Spleen (tissue), 13 donors: ENCODE measurements at places on chromosomes 12 and 14. TPM values are rescaled to one million over a fixed set of nuclear protein-coding genes. Genes with fewer than 3 reads are reported as not detected.

The ACSM4 gene
- not detected for total RNA-seq

The CALM1 gene
- 303 TPM for total RNA-seq

The DCAF4 gene
- total RNA-seq: 16.4 TPM

The IQSEC3 gene
- total RNA-seq: 1.2 TPM

DNA sequence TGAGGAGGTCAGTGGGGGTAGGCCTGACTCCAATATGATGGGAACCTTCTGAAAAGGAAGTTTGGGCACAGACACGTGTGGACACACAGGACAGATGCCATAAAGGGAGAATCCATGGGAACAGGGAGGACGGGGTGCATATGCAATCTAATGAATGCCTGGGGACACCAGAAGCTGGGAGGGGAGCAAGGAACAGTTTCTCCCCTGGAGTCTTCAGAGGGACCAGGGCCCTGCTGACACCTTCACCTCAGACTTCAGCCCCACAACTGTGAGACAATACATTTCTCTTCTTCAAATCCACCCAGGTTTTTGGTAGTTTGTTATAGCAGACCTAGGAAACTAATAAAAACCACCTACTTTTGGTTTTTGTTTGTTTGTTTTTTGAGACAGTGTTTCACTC, 35.2 kb upstream of the CLIP1 start:
- no peak for DNase-seq

DNA sequence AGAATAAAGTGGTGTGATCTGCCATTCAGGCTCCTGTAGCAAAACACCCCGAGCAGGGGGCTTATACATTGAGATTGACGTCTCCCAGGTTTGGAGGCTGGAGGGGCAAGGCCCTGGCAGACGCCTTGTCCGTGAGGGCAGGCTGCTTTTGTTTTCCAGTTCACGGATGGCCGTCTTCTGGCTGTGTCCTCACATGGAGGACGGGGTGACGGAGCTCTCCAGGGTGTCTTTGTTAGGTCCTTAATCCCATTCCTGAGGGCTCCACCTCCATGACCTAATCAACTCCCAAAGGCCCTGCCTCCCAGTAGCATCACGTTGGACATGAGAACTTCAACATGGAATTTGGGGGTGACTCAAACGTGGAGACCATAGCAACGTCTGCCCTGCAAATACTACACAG, 147.7 kb downstream of the KIF26A start:
- DNase-seq: peak; percentile 41

DNA sequence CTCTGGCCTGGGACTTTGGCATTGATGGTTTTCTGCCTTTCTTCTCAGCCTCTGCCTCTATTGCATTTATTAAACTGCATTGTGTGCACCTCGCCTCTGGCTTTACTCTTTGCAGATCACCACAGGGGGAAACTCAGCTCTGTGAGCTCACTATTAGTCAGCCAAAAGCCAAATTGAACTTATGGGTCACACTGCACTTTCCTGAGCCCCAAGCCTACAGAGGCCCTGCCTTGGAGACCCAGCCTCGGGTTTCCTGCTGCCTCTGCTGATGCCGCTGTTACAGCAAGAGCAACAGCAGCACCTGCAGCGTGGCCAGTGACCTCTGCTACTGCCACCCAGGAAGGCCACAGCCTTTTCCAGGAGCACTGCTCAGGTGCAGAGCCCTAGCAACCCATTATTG, 122.5 kb downstream of the DAD1 start:
- DNase-seq: no peak

GRCh38 chr14:59997449-59997848, 77.5 kb downstream of the LRRC9 start:
- DNase-seq: no peak

- no peak for DNase-seq
Measured at GRCh38 chr12:53179687-53180219, 769 bp upstream of the ZNF740 start.

DNA sequence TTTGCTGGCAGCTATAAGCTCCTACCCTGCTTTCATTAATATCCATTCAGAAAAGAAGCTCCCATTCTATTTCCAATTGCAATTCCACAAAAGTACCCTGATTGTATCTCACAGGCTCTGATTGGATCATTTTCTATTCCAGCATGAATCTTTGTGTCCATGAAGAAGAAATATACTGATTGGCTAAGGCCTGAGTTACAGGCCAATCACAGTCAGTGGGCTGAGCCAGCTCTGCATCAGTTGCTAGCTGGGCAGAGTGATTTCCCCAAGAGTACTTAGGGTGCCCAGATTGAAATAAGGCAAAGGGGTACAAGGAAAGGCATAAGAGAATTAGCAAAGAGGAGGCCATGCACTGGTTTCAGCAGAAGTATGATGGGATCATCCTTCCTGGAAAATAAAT, 14.4 kb downstream of the ART4 start:
- no peak for DNase-seq
